NCI-H526 (cell line): ENCODE measurements at places on chromosomes 2 and 18.
A peak's percentile ranks its signal among the peaks of the same experiment; 100 is the strongest.

- no peak for DNase-seq
These were observed 286.6 kb upstream of the HDAC4 start for GRCh38 chr2:239687441-239687840.

DNA sequence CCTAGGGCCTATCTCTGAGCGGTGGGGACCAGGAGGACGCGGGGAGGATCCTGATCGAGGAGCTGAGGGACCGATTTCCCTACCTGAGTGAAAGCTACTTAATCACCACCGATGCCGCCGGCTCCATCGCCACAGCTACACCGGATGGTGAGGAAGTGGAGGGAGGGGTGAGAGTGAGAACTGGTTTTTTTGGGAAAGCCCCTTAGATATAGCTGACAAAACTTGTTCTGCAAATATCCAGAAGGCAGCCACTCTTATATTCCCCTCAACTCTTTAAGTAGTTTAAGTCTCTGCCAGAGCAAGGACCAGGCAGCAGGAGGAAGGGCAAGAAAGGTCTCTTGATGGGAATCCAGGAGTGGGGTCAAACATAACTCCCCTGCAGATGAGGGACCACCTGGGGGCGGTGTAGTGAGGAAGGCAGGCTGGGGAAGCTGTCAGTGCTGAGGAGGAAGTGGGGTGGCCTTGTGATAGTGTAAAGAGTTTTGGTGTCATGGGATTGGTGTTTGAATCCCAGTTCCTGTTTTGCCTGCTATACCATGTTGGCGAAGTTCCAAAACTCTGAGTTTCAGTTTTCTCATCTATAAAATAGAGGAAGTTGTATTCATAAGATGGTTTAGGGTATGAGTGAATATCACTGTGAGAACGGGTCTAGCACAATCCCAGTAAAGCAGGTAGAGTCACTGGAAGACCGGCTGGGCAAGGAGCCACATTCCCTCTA is 3.4 kb downstream of the NAGK start:
- no peak for DNase-seq

DNA sequence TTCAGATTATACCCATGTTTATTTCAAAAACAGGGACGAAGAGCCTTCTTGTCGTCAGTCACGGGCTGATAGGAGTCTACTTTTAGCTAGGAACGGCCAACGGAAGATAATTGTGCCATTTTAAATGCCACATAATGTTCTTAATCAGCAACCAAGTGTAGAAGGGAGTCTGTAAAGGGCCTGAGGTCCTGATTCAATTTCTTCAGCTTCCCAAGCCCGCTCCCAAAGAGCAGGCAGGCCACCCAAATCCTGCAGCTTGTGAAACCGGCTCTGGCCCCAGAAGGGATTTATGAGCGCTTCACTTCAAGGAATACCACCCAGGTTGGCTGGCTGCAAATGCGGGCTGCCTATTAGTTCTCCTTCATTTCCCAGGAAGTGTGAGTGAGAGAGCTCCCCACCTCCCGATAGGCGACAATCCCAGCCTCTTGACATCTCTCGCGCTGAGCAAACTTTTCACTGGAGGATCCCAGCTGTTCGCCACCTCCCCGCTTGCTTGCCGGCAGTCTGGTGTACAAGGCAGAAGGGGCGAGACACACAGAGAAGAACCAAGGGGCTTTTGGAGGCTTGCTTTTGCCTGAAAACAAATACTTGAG is 272.9 kb downstream of the CDH20 start:
- DNase-seq, result no peak

DNA sequence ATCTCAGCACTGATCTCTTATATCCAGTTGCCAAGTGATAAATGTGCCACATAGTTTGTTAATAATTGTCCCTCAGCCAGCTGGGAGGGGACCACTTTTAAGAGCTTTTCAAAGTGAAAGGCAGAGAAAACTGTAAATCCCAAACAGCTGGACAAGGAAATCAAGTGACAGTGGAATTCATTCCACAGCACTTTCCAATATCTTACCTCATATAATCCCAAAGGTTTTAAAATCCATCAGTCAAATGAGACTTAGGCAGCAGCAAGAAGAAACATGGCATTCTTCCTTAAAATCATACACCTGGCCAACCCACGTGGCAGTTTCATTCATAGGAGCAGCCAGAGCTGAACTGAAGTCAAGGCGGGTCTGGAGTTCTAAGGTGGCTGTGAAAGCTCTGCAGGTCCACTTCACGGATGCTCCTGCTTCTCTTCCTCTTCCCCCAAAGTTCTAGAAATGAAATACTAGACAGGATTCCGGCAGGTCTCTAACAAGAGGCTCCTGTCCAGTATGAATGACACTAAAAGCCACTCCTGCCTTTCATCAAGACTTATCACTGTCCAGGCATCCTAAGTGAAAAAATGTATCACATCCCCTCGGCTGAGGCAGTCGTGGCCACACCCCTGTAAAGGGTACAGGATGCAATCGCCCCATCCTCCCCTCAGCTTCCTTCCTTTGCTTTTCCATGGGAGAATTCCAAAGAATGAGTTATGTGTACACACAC is 190.4 kb upstream of the STK17B start:
- no peak for DNase-seq

- DNase-seq, result peak; percentile 52
These were observed 59.8 kb downstream of the SNTG2 start for GRCh38 chr2:1010415-1010930.

- no peak for DNase-seq
These were observed 279.2 kb upstream of the THSD7B start for GRCh38 chr2:136486115-136486514.

DNA sequence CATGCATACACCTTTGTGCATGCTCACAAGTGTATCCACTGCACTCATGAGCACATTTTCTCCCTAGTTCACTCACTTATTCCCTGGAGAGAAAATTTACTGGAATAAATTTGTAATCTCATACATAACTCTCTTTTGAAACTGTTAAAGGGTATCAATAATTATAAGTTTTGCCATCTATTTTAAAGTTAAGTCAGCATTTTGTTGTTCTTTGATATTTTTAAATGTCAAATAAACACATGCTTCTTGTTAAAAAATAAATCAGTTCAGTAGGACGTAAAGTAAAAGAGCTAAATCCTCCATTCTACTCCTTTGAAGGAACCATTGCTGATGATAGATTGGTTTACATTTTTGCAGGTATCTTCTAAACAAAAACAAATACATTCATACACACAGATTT is 522.1 kb downstream of the NR4A2 start:
- no peak for DNase-seq
